Esophagus squamous epithelium (tissue), 5 donors: ENCODE measurements at places on chromosomes 7 and 10.

- peak overlapping the region; percentile 6 for H3K27ac ChIP-seq
- H3K36me3 ChIP-seq: no peaks in the 10 kb centered on the region
- DNase-seq: no peak
- H3K27me3 ChIP-seq: no peaks in the 10 kb centered on the region
Observed at GRCh38 chr7:12738665-12739064, 51.2 kb downstream of the ARL4A start.

DNA sequence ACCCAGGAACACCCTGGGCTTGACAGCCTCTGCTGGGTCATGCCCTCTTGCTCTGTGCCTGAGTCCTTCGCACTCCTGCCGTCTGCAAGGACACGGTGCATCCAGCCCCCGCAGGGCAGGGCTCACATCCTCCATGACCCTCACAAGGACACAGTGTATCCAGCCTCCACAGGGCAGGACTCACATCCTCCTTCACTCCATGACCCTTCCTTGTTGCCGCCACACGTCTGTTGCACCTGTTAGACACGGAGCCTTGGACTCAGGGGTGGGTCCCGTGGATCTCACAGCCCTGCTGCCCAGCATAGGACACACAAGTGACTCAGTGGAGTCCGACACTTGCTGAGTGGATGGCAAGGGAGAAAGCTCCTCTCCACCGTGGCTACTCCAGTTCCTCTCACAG, 500.8 kb downstream of the DNAJB6 start:
- H3K36me3 ChIP-seq: no peaks in the 10 kb centered on the region
- no peak for DNase-seq
- H3K27ac ChIP-seq: no peak overlapping the region
- H3K4me3 ChIP-seq: no peak overlapping the region

DNA sequence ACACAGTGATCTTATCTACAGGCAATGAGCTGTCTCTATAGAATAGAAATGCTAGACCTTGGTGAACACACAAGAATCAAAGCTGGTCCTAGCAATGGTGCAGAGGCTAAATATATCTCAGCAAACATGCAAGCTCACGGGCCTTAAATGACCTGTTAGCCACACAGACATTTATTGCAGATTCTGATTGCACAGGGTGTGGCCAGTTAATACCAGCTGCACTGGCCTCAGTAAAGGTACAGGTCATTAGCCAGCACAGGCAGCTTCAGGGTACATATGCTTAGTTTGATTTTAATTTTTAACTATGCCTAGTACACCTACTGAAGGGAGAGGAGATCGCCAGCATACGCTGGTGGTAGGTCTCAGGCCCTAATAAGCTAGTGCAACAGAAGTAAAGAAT, 265.4 kb upstream of the DGKB start:
- H3K27ac ChIP-seq: no peak overlapping the region
- no peak for DNase-seq
- H3K4me3 ChIP-seq: no peak overlapping the region
- H3K27me3 ChIP-seq: no peaks in the 10 kb centered on the region

- H3K4me3 ChIP-seq: no peak overlapping the region
- DNase-seq: no peak
- H3K4me1 ChIP-seq: no peaks in the 10 kb centered on the region
- no peaks in the 10 kb centered on the region for H3K27me3 ChIP-seq
- no peak overlapping the region for H3K27ac ChIP-seq
Observed at GRCh38 chr10:132753596-132753995, 32.4 kb downstream of the NKX6-2 start.

- no peaks in the 10 kb centered on the region for H3K36me3 ChIP-seq
- no peak overlapping the region for H3K4me3 ChIP-seq
- DNase-seq: no peak
Observed at GRCh38 chr10:86730227-86730626, 26.2 kb upstream of the BMPR1A start.

DNA sequence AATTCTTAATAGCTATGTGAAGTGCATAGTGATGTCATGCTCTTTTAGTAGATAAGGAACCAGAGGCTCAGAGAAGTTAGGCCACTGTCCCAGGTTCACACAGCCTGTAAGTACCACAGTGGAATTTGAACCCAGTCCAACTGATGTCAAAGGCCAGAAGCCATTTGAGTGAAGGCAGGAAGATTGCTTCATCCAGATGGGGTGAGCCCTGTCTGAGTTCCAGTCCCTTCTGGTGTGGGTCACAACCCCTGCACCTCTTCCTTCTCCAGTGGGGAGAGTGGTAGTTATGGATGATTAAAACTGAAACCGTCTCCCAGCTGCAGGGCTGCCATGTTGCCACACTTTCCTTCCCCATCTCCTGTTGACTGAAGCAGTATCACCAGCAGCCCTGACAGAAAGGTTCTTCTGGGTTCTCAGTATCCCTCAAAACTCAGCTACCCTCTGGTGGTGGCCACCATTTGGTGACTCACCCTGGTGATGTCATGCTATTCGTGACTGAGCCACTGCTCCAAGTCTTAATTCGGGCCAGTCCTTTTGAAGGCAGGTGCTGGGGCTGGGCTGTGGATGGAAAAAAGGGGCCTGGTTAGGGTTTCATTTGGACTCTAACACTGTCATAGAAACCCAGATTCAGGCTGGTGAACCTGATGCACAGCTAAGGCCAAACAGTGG, 1.5 kb upstream of the C10orf95 start:
- DNase-seq: no peak
- peaks cover 12% of the 10 kb centered on the region for H3K36me3 ChIP-seq
- no peaks in the 10 kb centered on the region for H3K27me3 ChIP-seq
- peaks cover 54% of the 10 kb centered on the region for H3K4me1 ChIP-seq
- peak overlapping the region; percentile 50 for H3K27ac ChIP-seq

DNA sequence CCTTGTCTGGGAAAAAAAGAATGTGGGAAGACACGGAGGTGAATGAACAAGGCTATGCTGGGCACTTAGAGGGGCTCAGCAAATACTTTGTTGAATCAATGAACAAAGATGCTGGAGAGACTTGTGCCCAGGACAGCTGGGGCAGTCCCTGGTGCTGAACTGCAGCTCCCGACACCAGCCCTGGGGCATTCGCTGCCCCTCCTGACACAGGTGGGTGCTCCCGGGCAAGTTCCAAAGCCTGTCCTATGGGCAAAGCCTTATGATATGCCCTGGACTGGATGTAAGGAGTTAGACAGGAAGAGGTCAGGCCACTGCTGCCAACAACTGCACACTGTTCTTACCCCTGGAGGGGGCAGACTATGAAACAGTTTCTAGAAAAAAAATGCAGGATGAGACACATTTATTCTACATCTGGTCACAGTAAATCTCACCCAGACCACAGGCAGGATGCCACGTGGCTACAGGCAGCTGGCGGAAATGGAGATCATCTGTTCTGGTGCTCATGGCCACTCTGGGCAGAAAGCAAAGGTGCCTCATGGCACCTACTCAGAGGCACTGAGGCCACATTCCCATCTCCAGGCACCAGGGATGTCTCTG, 21.9 kb upstream of the FRAT2 start:
- H3K4me3 ChIP-seq: no peak overlapping the region
- no peak for DNase-seq
- peaks cover 16% of the 10 kb centered on the region for H3K36me3 ChIP-seq

GRCh38 chr7:123360631-123361030, 160.9 kb upstream of the SLC13A1 start:
- no peaks in the 10 kb centered on the region for H3K4me1 ChIP-seq
- DNase-seq: no peak
- no peak overlapping the region for H3K4me3 ChIP-seq

- no peaks in the 10 kb centered on the region for H3K36me3 ChIP-seq
- H3K4me1 ChIP-seq: no peaks in the 10 kb centered on the region
- no peak overlapping the region for H3K4me3 ChIP-seq
- H3K27ac ChIP-seq: no peak overlapping the region
- H3K27me3 ChIP-seq: no peaks in the 10 kb centered on the region
Observed at GRCh38 chr7:97466071-97466470, 265.8 kb upstream of the TAC1 start.

DNA sequence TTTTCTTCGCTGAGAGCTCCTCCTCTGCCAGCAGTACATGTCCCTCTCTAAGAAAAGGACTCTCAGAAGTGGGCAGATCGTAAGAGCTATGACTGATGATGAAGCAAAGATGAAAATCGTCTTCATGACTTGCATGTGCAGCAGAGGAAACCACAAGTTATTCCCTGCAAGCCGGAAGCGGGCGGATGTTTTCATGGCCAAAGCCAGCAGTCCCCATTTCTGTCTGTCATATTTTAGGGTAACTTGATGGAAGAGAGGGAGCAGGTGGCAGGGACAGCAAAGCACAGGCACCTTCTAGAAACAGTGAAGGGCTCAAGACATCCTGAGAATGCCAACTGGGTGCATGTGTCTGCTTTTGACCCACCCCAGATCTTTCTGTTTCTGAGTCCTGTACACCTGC, 19.9 kb downstream of the KLF6 start:
- H3K27ac ChIP-seq: peak overlapping the region; percentile 82
- no peaks in the 10 kb centered on the region for H3K27me3 ChIP-seq
- H3K36me3 ChIP-seq: no peaks in the 10 kb centered on the region
- peaks cover 74% of the 10 kb centered on the region for H3K4me1 ChIP-seq
- DNase-seq: no peak
- H3K4me3 ChIP-seq: no peak overlapping the region

- H3K36me3 ChIP-seq: no peaks in the 10 kb centered on the region
- H3K27me3 ChIP-seq: no peaks in the 10 kb centered on the region
- peak overlapping the region; percentile 74 for H3K27ac ChIP-seq
- DNase-seq: no peak
- no peak overlapping the region for H3K4me3 ChIP-seq
Observed at GRCh38 chr10:6409971-6410643, 170.0 kb downstream of the PRKCQ start.

- no peak overlapping the region for H3K27ac ChIP-seq
- H3K36me3 ChIP-seq: no peaks in the 10 kb centered on the region
- no peak overlapping the region for H3K4me3 ChIP-seq
- H3K4me1 ChIP-seq: no peaks in the 10 kb centered on the region
Observed at GRCh38 chr7:98079891-98080648, 26.6 kb upstream of the LMTK2 start.

GRCh38 chr7:51606601-51607154, 290.1 kb upstream of the COBL start:
- no peaks in the 10 kb centered on the region for H3K27me3 ChIP-seq
- H3K4me3 ChIP-seq: no peak overlapping the region
- H3K27ac ChIP-seq: no peak overlapping the region
- no peak for DNase-seq
- H3K36me3 ChIP-seq: no peaks in the 10 kb centered on the region
- H3K4me1 ChIP-seq: no peaks in the 10 kb centered on the region

DNA sequence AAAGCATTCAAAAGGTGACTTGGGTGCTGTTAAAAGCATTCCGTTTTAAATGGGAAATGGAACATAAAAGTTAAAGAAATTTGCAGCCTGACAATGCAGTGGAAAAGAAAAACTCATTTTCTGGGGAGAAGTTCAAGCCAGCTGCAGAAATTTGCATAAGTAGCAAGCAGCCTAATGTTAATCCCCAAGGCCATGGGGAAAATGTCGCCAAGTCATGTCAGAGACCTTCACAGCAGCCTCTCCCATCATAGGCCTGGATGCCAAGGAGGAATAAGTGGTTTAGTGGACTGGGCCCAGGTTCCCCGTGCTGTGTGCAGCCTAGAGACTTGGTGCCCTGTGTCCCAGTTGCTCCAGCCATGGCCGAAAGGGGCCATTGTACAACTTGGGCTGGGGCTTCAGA, 154.2 kb downstream of the PKD1L1 start:
- H3K27ac ChIP-seq: no peak overlapping the region
- no peaks in the 10 kb centered on the region for H3K36me3 ChIP-seq
- no peaks in the 10 kb centered on the region for H3K27me3 ChIP-seq
- H3K4me1 ChIP-seq: no peaks in the 10 kb centered on the region
- no peak for DNase-seq

GRCh38 chr7:139966949-139967348, 95.8 kb downstream of the PARP12 start:
- H3K36me3 ChIP-seq: no peaks in the 10 kb centered on the region
- no peak overlapping the region for H3K27ac ChIP-seq
- no peak for DNase-seq
- H3K4me3 ChIP-seq: no peak overlapping the region
- no peaks in the 10 kb centered on the region for H3K27me3 ChIP-seq
- H3K4me1 ChIP-seq: no peaks in the 10 kb centered on the region

- no peak overlapping the region for H3K27ac ChIP-seq
- DNase-seq: no peak
- no peaks in the 10 kb centered on the region for H3K4me1 ChIP-seq
- no peaks in the 10 kb centered on the region for H3K36me3 ChIP-seq
Observed at GRCh38 chr7:105920766-105921165, 42.3 kb upstream of the CDHR3 start.

DNA sequence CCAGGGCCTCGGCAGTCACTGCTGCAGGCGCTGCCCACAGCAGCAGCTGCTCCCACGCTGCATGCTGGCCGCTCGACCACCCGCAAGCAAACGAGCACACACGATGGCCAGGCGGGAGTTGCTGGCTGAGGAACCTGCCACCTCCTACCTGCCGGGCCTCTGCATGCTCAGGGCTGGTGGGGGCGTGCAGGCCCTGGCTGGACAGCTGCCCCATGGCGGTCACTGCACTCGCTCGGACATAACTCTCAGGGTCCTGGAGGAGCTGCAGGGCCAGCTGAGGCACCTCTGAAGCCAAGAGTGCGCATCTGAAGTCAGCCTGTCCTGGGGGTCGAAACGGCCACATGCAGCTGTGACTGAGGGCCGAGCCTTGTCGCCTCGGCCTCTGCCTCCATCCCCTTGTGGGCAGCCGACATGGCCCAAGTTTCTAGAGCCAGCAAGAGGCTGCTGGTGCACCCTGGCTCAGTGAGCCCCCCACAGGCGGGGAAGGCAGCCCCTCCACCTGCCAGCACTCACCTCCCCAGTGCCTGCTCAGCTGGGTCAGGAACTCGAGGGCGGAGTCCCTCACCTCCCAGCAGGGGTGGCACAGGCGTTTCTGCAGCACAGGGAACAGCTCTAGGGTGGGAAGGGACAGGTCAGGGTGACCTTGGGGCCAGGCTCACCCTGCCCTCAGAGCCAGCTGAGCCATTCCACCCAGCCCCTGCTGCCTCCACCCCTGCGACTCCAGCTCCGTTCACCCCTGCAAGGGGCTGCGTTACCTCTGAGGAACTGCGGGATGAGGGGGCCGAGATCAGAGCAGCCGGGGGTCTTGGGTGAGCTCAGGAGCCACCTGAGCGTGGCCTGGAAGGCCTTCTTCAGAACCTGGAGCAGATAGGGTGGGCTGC, 16.1 kb downstream of the BRAT1 start:
- peaks cover 42% of the 10 kb centered on the region for H3K36me3 ChIP-seq
- H3K4me1 ChIP-seq: peaks cover 6% of the 10 kb centered on the region
- no peaks in the 10 kb centered on the region for H3K27me3 ChIP-seq

DNA sequence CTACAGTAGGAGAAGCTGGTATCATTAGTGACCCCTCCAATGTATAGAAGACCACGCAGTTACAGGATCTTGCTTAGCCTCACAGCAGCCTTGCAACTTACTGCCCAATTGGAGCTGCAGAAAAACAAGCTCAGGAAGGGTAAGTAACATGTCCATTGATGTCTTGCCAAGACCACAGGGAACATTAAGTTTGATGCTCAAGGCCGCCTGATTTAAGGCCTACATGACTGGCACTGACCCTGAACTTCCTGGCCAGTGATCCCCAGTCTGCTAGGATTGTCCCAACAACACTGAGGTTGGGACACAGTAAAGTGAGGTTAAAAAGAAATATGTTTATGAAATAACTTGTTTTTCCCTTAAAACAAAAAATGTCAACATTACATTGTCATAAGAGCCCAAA, 6.8 kb upstream of the GDF2 start:
- H3K4me3 ChIP-seq: no peak overlapping the region
- no peaks in the 10 kb centered on the region for H3K36me3 ChIP-seq
- H3K27ac ChIP-seq: no peak overlapping the region
- no peaks in the 10 kb centered on the region for H3K27me3 ChIP-seq
- DNase-seq: no peak
- peaks cover 11% of the 10 kb centered on the region for H3K4me1 ChIP-seq
